ENCODE measurements at places on chromosomes 3 and 15.

- DNase-seq = no peak
These were observed 172.1 kb downstream of the APBA2 start for GRCh38 chr15:29057856-29058255.

DNA sequence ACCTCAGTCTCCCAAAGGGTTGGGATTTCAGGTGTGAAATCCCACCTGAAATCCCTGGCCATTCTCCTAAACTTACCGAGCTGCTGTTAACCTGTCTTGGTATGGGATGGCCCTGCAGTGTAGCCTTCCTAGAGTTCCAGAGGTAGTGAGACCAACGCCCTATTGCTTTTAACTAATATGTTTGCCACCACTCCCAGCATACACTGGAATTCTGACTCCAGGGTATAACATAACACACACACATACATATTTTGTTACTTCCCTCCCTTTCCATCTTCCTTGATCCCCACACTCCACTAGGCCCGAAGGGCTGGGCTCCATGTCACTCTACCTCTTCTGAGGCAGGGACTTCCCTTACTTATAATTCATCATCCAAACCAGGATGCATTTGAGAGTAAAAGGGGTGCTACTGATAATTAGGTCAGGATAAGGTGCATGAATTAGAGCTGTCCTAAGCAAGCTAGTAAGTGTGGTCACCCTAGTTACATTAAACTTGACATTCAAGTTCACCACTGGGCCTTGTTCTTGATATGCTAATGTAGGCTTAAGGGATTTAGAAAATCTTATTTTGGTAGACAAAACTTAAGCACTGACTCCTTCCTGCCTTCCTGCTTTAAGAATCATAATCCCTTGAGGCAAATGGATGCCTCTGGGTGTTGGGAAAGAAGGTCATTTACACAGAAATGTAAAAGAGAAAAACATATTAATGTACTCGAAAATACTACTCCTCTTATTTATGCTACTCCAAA lies 317.6 kb downstream of the MAGI1 start:
- DNase-seq = no peak

- no peak for DNase-seq
These were observed 5.9 kb upstream of the CLDN16 start for GRCh38 chr3:190382082-190382481.

- no peak for DNase-seq
These were observed 345.4 kb upstream of the ARRDC4 start for GRCh38 chr15:97615114-97615513.

DNA sequence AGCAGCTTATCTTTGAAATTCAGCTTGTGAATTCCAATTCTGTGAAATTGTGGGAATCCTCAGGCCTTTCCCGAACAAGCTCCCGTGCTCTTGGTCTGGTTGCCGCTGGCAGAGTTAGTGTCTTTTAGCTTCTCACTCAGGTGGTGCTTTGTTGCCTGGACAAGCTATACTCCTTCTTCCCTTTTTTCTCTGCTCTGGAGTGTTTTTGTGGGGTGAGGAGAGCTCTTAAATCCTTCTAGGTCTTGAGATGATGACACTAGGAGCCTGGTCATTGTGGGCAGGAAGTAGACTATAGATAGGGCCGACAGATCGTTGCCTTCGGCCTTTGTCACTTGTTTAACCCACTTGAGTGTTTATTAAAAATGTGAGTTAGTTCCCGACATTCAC lies 93.8 kb downstream of the SLCO3A1 start:
- no peak for DNase-seq

GRCh38 chr15:28990390-28990789 lies 104.6 kb downstream of the APBA2 start:
- DNase-seq = no peak

GRCh38 chr3:121483290-121483689 lies 62.5 kb downstream of the POLQ start:
- no peak for DNase-seq

DNA sequence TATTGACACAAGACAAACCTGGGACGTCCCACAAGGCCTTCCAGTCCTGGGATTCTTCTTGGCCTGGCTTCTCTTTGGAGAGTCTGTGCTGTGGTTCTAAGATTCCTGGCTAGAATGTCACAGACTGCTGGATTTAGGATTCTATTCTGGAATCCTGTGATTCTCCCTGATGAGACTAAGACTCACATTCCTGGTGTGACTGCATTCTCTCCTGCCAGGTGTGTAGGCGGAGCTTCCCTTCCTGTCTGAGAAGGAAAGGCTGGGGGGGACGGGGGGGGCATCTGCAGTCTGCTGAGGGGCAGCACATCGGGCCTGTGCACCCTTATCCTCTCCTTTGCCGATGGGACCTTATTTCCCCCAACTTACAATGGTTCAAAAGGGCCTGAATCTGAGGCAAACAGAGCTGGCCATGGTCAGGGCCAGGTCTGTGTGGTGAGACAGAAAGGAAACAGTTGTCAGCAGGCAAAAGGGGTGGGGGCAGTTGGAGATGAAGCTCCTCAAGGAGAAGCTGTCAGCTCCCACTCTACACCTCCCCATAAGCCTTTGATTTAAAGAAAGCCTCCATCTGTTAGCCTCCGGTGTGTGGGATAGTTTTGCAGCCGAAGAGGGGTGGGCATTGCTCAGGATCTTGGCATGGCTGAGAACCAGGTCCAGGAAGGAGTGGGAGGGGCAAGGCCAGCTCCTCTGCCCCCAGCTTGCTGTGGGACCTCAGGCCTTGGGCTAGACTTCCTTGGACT lies 30.9 kb downstream of the VIPR1 start:
- DNase-seq = no peak

DNA sequence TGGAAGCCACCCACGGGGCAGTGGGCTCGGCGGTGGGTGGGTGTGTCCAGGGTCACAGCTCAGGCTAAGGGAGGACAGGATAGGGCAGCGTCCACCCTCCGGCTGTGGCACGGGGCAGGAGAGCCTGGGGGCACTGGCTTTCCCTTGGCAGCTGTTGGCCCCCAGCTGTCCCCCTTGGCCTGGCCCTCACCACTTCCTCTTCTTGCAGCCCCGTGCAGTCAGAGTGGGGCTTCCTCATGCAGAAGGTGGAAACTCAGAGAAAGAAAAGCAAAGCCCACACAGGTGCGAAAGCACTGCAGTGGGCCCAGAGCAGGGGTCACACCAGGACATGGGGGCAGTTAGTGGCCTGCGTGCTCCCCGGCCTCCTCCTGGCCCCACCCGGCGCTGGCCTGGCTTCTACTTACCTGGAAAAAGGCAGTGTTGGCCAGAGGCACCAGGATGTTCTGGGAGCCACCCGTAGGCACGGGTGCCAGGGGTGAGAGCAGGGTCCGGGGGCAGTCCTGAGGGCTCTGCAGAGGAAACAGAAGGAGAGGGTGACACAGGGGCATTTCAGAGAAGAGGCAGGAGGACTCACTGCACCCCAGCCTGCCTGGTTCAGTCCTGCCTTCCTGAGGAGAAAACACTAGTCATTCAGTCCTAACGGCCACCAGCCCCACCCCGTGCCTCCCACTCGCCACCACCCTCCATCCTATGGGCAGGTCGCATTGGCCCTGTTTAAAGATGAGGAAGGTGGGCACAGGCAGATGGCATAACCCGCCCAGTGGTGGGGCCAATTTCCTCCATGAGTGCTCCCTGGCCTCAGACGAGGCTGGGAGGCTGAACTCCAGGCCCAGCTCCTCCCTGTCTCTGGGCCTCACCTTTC lies 28.3 kb downstream of the PLXND1 start:
- DNase-seq = no peak

- no peak for DNase-seq
These were observed 327.4 kb downstream of the NAALADL2 start for GRCh38 chr3:175186511-175186910.

GRCh38 chr3:157093096-157093495 lies 66.9 kb downstream of the CCNL1 start:
- no peak for DNase-seq

- DNase-seq = no peak
These were observed 4.2 kb downstream of the SLC28A1 start for GRCh38 chr15:84888639-84889038.

GRCh38 chr3:133300102-133300501 lies 99.8 kb upstream of the BFSP2 start:
- DNase-seq = no peak

DNA sequence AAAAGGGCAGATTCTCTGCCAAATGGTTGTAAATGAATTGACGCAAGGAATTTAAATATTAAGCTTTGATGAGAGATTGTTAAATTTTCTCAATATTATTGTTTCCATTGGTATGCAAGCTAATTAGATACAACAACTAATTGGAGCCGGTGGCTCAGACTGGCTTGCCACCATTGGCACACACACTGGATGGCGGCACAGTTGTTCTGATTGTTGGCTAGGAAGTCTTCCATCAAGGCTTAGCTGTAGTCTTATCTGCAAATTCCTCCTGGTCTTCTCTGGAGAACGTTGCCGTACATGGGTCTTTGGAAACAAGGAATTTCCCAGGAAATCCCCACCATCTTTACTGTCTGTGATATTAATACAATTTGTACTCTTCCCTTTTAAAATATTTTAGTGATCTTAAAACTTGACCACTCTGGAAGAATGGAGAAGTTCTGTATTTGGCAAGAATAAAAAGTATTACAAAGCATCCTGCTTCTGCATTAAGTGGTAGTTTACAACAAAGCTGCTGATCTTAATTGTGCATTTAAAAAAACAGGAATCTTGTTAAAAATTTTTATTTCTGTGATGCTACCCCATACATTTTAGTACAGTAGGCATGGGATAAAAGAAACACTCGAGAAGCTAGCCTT lies 126.5 kb downstream of the UBE2E2 start:
- no peak for DNase-seq

DNA sequence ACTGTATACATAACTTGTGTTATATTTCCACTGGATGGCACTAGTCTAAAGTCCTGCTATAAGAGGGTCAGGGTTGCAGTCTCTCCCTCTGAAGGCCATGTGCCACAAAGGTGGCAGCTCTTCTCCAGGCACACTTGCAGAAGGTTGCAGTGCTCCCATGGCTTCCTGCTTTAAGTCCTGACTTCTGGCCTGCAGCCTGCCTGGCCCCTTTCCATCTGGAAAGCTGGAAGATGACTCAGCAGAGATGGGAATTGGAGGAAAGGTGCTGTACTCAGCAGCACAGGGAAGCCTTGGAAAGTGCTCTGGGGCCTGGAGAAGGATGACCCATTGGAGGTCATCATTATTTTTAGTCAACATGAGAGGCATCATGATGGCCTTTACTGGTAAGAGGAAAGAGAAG lies 40.9 kb upstream of the MRPL3 start:
- no peak for DNase-seq

- no peak for DNase-seq
These were observed 89.2 kb upstream of the HERC1 start for GRCh38 chr15:63922916-63923315.

DNA sequence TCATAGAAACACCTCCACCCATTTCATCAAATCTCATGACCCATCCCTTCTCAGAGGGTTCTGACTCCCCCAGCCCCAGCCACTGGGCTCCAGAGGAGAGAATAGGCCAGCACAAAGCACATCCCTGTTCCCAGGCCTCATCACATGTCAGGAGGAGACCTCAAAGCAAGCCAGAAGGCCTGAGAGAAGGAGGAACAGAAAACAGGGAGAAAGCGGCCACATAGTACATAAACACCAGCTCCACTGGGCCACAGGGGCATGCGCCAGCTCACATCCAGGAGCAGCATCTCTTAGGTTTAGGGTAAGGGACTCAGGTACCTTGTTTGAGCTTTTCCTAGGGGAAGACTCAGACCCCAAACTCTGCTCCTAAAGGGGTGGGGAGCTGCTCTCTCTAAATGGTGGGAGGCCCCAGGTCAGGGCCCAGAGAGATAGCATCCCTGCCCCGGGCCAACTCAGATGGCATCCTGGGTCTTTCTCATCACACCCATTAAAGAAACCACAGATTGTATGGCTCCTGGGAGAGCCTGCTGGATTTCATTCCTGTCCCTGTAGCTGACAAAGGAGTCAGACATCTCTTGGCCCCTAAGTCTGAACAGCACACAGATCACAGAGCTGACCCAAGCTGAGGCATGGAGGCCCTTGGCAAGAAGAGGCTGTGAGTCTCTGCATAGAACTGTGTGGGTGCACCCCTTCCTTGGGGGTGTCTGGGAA lies 2.5 kb downstream of the SHF start:
- DNase-seq = no peak

GRCh38 chr3:80655216-80655615 lies 887.4 kb upstream of the ROBO1 start:
- DNase-seq = no peak

All from activated CD4-positive, CD25-positive, alpha-beta regulatory T cell treated with anti-CD3 and anti-CD28 coated beads, Interleukin-2, amount 50 U/mL, for 72 hours (primary cell).